Cardiac atrium fibroblast (primary cell): ENCODE measurements at places on chromosomes 2 and 18. TPM values are rescaled to one million over a fixed set of nuclear protein-coding genes. Genes with fewer than 3 reads are reported as not detected.

NEU4 gene
- not detected in 2 replicates for total RNA-seq

DSEL gene
- total RNA-seq: 21.3 and 26.1 TPM in 2 replicates

FMNL2 gene
- total RNA-seq: 12.5 and 14.8 TPM in 2 replicates

VWC2L gene
- not detected in 2 replicates for total RNA-seq

RMDN2 gene
- total RNA-seq: 4.0 and 6.5 TPM in 2 replicates

SLC19A3 gene
- 2.2 and 2.6 TPM in 2 replicates for total RNA-seq

TNFAIP6 gene
- total RNA-seq: 30.7 and 49.1 TPM in 2 replicates

CTNNA2 gene
- total RNA-seq: not detected in 2 replicates

EFR3B gene
- 0.18 and 0.97 TPM in 2 replicates for total RNA-seq

SERPINB3 gene
- not detected in 2 replicates for total RNA-seq
